Stimulated activated CD4-positive, alpha-beta T cell treated with anti-CD3 and anti-CD28 coated beads, Interleukin-4, amount 100 ng/mL, for 1 hour (primary cell): ENCODE measurements at places on chromosomes 11 and 22.

GRCh38 chr11:34656062-34656720 lies 35.3 kb downstream of the EHF start:
- no peak for DNase-seq

- DNase-seq: no peak
These were observed 3.0 kb downstream of the MAFF start for GRCh38 chr22:38204784-38205183.

DNA sequence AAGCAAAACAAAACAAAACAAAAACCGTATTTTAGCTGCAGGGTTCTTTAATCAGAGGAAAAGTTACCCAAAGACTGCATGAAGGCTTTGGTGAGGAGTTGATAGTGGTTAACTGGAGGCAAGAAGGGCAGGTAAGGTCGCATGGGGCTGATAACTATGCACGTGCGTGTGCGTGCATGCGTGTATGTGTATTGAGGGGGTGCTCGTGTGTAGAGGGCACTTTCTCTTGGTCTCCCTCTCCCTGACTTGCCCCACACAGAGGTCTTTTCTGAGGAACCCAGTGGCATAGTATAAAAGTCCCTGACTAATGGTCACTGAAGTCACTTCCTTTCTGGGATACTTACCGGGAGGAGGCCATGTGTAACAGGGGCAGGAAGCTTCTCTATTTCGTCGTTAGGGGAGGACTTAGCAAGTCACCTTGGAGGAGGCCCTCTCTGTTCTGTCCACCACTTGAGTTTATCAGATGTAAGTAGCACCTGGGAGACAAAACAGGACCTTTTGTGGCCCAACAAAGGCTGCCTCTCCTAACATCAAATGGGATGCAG lies 20.1 kb upstream of the FCHSD2 start:
- DNase-seq: no peak

DNA sequence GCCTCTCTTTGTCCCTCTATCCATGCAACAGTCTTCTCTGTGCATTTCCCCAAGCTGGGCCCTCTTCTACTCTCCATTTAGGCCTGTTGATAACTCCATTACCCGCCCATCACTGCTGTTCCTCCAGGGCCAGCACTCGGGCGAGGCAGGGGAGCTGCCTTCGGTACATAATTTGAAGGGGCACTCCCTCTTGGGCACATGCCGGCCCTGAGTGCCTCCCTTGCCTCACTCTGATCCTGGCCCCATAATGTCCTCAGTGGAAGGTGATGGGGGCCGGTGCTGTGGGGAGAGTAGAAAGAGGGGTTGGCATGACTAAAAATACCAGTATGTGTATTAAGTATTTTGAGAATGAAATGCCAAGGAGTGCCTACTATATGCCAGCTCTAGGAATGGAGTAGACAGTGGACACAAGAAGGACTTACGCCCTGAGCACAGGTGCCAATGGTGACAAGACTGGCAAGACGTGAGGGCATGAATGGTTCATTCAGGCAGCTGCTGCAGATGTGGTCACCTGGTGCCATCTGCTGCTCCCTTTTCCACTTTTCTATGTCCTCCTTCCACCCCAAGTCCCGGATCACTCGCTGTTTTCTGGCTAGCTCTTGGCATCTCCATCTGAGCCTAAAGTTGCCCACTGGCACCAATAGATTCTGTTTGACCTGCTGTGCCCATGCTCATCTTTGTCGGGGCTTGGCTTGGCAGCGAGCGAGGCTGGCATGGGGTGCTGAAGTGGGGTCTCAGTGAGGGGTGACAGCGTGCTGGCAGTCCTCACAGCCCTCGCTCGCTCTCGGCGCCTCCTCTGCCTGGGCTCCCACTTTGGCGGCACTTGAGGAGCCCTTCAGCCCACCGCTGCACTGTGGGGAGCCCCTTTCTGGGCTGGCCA lies 22.6 kb downstream of the TMEM218 start:
- no peak for DNase-seq

DNA sequence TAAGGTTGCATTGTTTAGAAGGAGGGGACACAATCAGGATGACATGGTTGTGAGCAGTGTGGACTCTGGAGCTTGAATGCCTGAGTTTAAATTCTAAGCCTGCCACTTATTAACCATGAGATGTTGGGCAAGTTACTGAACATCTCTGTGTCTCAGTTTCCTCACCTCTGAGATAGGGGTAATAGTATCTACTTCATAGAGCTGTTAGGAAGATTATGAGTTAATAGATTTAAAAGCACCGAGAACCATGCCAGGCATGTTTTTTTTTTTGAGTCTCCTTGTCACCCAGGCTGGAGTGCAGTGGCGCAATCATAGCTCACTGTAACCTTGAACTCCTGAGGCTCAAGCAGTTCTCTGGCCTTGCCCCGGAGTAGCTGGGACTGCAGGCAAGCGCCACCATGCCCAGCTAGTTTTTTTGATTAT lies 33.3 kb downstream of the ST14 start:
- DNase-seq: no peak

- no peak for DNase-seq
These were observed 558.1 kb downstream of the INSC start for GRCh38 chr11:15672825-15673224.

GRCh38 chr22:47153854-47154525 lies 391.5 kb downstream of the TBC1D22A start:
- DNase-seq: no peak

GRCh38 chr11:105381941-105382340 lies 227.9 kb upstream of the GRIA4 start:
- DNase-seq: no peak

DNA sequence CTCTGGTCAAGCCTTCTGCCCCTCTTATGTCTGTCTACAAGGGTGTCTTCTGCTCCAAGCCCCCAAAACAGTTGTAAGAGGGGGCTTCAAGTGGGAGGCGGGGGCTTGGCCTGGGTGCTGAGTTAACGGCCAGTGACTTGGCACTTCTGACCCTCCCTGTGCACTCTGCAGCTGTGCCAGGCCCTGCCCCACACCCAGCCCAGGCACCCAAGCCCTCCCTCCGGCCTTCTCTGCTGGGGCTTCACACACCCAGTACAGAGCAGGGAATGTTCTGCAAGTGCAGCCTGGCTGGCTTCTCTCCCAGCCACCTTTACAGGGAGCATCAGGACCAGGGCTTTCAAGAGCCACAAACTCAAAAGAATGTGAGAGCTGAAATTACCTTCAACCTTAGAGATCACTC lies 3.8 kb downstream of the TMEM121B start:
- DNase-seq: no peak

DNA sequence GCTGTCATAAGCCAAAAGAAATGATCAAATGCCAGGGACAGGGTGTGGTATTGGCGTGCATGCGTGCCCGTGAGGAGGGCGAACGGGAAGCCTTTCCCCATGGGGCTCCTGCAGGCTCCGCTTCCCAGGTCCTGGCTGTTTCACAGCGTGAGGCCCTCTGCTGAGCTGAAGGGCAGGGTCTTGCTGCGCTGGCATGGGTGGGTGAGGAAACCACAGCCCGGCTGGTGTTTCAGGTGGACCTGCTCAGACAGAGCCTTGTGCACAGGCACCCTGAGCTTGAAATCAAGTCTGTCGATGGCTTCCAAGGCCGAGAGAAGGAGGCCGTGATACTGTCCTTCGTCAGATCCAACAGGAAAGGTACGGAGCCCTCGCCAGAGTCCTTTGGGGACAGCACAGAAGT lies 31.4 kb downstream of the IGHMBP2 start:
- DNase-seq: no peak

DNA sequence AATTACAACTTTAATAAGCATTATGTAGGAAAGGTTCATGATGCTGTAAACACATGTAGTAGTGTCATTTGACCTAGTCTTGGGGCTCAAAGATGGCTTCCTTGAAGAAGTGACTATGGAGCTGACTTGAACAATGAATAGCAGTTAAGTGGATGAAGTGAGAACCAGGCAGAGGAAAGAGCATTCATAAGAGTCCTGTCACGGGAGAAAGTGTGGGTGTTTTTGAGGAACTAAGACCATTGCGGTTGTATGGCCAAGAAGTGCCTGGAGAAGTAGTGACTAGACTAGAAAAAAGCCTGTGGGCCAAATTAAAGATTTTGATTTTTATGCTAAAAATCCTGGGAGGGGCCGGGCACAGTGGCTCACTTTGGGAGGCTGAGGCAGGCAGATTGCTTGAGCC lies 7.2 kb upstream of the IL18BP start:
- no peak for DNase-seq

DNA sequence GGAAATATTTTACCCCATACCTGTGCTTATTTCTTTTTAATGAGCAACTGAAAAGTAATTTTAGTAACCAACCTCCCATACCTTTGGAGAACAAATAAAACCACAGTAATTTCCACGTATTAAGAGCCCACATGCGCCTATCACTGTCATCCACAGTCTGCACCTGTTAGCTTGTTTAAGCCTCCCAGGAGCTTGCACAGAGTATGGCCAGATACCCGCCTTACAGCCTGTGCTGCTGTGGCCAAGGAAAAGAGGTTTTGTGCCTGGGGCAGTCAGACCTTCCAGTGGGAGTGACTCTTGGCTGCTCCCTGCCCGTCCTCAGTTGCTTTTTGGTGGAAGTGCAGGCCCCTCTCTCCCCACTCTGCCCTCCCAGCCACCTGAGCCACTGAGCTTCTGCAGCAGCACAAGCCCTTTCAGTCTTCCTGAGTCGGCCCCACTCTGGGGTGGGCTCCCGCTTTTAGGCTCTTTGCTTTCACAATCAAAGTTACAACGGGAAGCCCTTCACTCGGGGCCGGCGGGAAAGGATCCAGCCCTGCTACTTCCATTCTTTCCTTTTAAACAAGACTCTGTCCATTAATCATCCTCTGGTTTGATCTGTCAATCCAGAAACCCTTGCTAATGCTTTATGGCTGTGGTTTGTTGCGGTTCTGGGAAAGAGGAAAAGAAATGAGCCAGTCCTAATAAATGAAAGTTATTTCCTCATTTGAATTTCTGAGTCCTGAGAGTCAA lies 308.8 kb downstream of the TBC1D22A start:
- no peak for DNase-seq

DNA sequence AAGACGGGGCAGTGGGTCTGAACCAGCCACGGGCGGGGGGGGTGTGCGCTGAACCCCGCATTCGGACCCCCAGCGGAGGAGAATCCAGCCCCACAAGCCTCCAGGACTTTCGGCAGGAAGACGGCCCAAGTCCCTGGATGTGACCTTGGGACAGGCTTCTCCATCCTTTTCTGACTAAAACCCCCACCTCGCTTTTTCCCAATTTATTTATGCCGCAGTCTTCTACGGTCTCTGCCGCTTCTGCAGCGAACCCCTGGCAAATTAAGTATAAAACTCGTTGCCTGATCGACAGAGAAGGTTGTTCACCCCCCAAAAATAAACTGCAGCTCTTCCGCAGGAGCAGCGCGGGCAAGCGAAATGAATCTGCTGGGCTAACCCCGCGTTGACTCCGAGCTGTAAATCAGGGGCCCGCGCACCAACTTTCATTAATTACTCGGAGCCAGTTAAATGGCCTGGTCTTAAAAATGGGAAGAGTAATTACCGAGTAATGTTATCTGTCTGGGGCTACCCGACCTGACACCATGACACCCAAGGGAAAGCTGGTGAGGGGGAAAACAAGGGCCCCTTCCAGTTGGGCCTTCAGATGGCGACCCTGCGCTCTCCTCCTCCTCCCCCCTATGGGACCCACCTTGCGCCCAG lies 6.6 kb downstream of the WT1 start:
- no peak for DNase-seq

- DNase-seq: no peak
These were observed 44.9 kb upstream of the ST14 start for GRCh38 chr11:130114726-130115125.

GRCh38 chr11:405323-405953 lies 9.4 kb downstream of the SIGIRR start:
- DNase-seq: no peak

GRCh38 chr11:28674433-28675103 lies 566.4 kb downstream of the METTL15 start:
- no peak for DNase-seq

DNA sequence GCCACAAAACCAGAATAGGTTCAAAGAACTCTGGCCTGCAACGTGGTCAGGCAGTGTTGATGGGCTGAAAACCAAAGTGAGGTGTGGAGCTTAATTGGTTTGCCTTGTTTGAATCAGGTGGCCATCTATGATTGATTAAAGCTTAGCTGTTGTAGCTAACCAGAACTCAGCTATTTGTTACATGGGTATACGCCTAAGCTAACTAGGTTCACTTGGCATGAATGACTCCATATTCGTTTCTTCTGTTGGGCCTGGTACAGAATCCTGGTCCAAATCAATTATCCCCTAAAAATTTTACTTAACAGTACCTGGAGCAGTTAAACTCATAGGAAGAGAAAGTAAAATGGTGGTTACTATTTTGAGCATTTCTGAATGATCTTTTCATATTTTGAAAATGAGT lies 7.7 kb upstream of the BAIAP2L2 start:
- no peak for DNase-seq

DNA sequence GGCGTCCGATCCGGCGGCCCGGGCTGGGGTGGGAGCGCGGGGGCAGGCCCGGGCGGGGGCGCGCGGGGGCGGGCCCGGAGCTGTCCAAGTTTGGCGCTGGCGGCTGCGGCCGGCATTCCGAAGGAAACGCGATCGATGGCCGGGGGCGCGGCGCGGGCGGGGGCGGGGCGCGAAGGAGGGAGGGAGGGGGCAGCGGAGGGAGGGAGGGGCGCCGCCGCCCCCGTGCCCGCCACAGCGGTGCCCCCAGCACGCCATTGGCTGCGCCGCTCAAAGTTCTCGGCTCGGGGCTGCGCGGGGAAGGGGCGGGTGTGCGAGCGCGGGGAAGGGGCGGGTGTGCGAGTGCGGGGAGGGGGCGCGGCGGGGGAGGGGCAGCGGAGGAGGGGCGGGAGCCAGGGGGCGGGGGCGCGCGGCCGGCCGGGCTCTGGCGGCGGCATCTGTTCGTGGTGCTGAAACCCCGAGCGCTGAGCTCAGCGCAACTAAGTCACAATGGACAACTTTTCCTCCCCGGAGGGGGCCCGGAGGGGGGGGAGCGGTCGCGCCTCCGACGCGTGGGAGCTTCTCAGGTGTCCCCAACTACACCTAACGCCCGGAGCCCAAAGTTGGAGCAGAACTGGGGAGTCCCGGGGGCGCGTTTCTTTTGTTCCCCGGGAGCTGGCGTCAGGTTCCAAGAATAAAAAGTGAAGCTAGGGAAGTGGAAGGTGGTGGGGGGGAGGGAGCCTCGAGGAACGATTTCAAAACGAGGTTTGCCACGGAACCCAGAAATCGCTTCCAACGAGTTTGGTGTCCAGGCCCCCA lies 2.2 kb downstream of the PHF21B start:
- peak; percentile 7 for DNase-seq

GRCh38 chr11:96326959-96327358 lies 16.0 kb downstream of the MAML2 start:
- no peak for DNase-seq

GRCh38 chr22:36999463-36999862 lies 19.8 kb downstream of the TST start:
- no peak for DNase-seq

DNA sequence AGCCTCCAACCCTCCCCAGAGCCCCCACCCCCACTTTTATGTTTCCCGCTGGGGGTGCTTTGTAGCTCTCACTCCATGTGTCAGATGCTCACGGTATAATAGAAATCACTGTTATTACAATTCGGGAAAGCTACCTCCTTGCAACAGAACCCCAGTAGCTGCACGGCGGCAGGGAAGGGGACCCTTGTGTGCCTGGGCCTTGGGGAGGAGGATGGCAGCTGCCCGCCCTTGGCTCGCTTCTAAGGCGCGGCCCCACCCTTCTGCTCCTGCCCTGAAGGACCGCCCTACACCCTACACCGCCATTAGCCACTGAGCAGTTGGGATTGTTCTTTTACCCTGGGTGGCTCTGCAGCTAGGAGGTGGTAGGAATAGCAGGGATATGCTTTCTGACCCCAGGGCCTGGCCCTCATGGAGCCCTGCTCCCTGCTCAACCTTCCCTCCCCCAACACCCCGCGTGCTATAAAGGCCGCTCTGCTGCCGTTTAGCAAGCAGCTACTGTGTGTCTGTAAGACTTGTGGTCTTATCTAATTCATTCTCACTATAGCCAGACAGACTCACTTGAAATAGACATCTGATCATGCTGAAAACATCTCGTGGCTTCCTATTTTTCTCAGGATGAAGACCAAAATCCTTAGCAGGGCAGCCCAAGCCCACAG lies 219.7 kb downstream of the CEP164 start:
- no peak for DNase-seq
